ENCODE measurements at places on chromosomes 12 and 14. TPM values are rescaled to one million over a fixed set of nuclear protein-coding genes. Genes with fewer than 3 reads are reported as not detected.
A peak's percentile ranks its signal among the peaks of the same experiment; 100 is the strongest.

- no peak for DNase-seq
These were observed 279.3 kb downstream of the DUSP6 start for GRCh38 chr12:89073027-89073398.

DNA sequence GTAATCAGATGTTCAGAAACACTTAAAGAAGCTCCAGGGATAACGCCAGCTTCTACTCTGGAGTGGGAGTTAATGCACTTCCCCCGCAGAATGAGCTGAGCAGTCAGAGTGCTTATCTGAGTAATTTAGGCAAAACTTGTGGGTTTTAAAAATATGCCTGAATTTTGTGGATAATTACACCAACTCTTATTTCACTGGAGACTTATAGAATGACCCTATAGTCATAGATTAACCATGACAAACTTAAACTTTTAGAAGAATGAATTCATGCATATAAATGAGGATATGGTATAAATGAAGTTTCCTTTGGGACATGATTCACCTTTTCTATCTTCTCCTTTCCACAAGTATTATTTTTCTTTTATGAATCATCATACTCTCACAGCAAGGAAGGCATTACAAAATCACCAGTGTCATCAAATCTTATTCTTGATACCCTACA, 241.1 kb upstream of the FBXO33 start:
- DNase-seq, result peak; percentile 76

DNA sequence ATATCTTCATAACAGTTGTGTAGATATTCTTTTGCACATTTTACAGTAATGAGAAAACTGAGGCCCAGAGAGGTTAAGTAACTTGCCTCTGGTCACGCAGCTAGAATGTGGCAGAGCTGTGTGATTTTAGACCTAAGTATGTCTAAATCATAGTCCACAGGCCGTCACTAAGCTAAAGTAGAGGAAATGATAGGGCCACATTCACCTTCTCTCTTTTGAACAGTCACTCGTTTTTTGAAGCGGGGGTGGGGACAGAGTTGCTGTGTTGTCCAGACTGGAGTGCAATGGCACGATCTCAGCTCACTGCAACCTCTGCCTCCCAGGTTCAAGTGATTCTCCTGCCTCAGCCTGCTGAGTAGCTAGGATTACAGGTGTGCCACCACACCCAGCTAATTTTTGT, 68.5 kb downstream of the RASSF3 start:
- DNase-seq, result no peak

- DNase-seq, result peak; percentile 33
These were observed 1206.0 kb upstream of the FLRT2 start for GRCh38 chr14:84323978-84324377.

GRCh38 chr14:100121643-100122480, 37.6 kb downstream of the DEGS2 start:
- DNase-seq, result no peak

GRCh38 chr14:77559381-77559780, 57.1 kb downstream of the SPTLC2 start:
- no peak for DNase-seq

DNA sequence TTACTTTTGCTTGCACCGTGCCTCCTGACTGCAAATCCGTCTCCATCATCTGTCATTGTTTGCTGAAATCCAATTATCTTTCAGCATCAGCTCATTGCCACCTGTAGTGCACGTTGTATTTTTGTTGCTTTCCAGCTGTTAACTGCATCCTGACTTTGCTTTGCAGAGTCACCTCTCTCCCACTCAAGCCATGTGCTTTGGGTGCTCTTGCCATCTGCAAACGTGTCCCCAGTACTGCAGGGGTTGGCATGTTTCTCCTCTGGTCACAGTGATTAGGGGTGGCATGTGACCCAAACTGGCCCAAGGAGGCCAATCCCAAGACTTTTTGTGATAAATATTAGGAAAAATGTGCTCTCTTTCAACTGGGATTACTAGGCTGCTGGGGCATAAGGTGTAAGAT, 10.5 kb upstream of the TMED2 start:
- DNase-seq, result no peak

- no peak for DNase-seq
These were observed 736.6 kb upstream of the SEL1L start for GRCh38 chr14:82270286-82270685.

- DNase-seq, result no peak
These were observed 37.2 kb upstream of the TUBA1C start for GRCh38 chr12:49227713-49228112.

DNA sequence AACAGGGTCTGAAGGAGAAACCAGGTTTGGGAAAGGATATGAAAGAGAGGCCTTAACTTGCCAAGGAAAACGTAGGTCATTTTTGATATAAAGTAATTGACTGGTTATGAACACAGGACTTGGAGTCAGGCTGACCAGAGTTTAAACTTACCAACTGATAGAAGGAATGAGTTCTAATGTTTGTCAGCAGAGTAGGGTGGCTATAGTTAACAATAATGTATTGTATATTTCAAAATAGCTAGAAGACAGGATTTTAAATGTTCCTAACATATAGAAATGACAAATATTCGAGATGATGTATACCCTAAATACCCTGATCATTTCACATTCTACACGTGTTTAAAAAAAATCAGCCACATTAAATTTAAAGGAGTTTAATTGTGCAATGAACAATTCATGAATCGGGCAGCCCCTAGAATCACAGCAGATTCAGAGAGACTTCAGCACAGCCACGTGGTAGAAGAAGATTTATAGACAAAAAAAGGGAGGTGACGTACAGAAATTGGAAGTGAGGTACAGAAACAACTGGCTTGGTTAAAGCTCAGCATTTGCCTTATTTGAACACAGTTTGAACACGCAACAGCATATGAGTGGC, 52.5 kb upstream of the PLEKHG7 start:
- DNase-seq, result no peak

The PTHLH gene
- polyA plus RNA-seq, result 1.4 TPM

The SIX1 gene
- polyA plus RNA-seq, result 79.7 TPM

The ISM2 gene
- 0.09 TPM for polyA plus RNA-seq
